ENCODE measurements at places on chromosomes 2 and 18.

- DNase-seq, result no peak
Measured at GRCh38 chr18:22102953-22103646, 66.3 kb upstream of the GATA6 start.

GRCh38 chr2:168667156-168667555, 135.3 kb upstream of the NOSTRIN start:
- DNase-seq, result no peak

DNA sequence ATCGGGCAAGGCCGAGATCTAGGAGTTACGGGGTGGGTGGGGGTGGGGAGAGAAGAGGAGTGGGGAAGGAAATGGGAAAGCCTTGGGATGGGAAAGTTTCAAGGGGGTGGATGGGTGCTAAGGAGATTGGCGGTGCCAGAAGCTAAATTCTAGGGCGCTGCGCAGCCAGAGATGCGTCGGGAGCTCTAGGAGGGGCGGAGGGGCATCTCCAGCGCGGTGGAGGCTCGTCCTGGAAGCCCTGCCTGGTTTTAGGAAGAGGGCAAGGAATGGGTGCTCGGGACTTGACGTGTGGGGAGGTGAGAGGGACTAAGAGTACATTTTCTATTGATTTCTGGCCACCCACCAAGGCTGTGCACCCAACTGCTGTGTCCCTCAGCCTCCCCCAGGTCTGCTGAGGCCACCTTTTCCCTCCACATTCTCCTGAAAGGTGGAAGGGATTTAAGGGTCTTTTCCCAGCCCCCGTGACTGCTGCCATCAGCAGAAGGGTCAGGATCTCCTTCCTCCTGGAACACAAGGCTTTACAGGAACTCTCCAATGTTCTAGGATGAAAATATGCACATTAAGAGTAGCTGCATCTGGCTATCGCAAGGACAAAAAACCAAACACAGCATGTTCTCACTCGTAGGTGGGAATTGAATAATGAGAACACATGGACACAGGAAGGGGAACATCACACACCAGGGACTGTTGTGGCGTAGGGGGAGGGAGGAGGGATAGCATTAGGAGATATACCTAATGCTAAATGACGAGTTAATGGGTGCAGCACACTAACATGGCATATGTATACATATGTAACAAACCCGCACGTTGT, 1.4 kb downstream of the C2orf72 start:
- DNase-seq, result no peak

DNA sequence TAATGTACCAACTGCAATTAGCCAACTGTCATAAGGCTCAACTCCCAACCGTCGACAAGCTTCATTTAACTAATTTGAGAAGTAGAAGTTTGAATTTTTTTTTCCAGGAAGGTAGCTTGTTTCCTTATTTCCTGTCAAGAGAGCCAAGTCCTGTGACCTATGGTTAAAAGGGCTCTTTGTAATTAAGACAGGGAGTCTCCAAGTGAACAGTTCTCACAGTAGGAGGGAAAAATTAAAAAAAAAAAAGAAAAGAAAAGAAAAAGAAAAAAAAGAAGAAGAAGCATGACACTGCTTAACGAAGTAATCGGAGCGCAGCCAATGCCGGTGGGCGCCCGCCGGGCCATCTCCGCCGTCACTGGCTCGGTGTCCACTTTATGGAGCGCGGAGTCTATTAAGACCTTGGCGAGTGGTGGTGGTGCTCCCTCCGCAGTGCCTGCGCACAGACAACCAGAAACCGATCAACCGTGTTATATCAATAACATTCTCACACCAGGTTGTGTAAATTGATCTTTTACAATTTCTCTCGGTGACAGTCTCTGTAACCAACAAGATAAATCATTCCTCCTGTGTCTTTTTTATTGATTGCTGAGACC, 197.2 kb upstream of the POU3F3 start:
- DNase-seq, result no peak

DNA sequence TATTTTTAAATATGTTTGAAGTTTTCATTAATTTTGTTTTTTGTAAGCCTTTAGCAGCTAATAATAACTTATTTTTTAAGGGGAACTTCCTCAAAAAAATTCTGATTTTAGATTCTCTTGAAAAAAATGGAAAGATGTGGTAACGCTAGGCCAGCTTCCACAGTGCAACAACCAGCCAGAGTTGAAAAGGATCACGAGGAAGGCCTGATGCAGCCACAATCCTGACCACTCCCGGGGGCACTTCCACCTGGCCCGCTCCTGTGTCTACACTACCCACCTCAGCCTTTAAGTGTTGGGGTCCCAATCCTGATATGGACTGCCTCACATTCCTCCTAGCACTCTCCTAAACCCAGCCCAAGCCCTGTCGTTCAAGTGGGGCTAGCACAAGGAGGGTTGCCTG, 101.1 kb downstream of the TMEM17 start:
- DNase-seq, result peak; percentile 66

DNA sequence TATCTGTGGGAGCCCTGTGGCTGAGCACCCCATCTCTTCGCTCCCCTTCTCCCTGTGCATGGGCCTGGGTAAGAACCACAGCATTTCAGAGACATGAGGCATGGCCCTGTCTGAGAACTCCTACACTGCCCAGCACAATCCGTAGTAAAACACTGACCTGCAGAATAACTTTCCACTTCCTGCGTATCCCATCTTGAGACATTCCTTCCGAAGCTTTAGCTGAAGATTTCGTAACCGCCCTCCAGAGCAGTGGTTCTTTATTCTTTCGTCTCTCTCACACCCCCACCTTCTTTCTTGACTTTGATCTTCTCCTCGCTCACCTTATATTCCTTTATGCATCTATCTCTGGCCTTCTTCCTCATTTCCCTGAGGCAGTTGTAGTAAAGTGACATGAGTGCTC, 381.1 kb downstream of the HRH4 start:
- DNase-seq, result no peak

DNA sequence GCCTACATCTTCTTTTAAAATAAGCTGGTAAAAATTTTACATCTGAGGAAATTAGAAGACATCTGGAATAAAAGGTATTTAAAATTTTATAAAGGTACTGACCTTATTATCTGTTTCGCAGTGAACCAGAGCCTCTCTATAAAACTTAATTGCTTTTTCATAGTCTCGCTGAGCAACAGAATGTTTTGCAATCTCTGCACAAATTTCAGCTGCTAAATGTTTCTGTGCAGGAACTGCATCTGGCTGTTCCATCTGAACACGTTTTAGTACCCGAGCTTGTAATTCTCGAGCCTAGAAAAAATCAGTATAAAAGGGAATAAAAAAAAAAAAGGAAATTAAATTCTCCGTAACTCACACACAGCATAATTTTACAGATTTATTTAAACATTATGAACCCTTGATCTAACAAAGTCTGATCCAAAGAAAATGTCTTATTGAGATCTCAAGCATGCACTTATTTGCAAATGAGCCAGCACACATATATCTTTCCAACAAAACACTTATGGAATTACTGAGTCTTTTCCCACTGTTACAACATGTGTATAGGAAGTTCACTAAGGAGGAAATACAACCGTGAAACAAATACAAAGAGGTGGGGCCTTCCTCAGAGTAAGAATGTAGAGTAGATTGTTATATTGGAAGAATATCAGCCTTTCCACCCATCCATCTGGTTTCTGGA, 51.8 kb downstream of the TTC21B start:
- DNase-seq, result no peak

DNA sequence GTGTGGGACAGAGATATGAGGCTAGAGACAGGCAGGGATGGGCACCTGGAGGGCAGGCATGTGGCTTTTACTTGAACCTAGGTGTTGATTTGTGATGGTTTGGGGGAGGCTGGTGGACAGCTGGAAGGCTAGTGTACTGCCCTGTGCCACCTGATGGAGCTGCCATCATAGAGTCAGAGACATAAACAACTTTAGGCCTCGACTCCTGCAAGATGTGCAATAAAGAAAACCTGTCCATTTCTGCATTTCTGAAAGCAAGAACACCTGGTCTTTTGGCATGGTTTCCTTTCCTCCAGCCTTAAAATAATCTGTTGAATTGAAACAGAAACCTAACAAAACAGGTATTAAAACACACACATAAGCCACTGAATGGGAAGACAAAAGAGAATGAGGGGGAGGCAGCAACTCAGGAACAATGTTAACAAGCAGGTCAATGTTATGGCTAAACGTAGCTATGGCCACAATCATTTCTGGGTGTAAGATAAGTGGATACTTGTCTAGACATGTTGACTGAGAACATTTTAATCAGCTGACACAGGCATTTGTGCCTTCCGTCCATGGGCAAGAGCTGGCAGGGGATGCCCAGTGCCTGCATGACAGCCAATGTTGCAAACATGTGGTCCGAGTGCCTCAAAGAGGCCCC, 87.8 kb downstream of the KCTD1 start:
- no peak for DNase-seq

GRCh38 chr2:197740200-197740599, 35.0 kb downstream of the MARS2 start:
- no peak for DNase-seq

GRCh38 chr2:28779001-28779400, 27.4 kb downstream of the PPP1CB start:
- no peak for DNase-seq

DNA sequence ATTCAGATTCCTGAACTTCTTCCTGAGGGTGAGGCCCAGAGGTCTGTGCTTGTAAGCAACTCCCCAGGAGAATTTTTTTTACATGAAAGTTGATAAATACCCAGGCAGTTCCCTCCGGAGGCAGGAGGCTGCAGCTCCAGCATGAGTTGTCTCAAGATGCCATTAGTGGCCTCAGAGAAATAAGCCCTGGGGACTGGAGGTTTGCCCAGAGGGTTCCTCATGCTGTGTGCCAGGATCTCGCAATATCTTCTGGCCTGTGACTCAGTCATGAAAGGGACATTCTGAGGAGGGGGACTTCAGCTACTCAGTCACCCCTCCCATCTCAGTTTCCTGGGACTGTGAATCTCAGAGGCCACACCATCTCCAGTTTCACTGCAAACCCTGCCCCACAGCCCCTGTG, 49.9 kb downstream of the LYPD1 start:
- DNase-seq, result no peak

GRCh38 chr18:53991202-53991601, 233.3 kb downstream of the MBD2 start:
- DNase-seq, result no peak

DNA sequence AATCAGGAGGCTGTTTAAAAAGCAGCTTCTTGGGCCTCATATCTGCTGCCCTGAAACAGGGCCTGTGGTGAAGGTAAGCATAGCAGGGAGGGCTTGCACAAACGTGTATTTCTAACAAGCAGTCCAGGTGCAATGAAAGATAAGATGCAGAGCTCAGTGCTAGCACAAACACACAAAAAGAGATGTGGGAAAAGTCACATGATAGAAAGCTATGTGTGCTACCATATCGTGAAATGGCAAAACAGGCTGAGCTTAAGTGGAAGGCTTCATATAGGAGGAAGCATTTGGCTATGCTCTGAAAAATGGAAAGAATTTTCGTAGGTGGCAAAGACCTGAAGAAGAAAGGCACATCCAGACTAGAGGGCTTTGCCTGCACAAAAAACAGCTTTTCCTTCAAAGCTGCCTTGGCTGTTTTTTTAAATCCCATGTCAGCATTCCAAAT, 10.2 kb downstream of the RSAD2 start:
- no peak for DNase-seq

GRCh38 chr18:60981682-60982328, 351.4 kb upstream of the CDH20 start:
- DNase-seq, result no peak

- no peak for DNase-seq
Measured at GRCh38 chr2:101811226-101812015, 113.9 kb downstream of the MAP4K4 start.

DNA sequence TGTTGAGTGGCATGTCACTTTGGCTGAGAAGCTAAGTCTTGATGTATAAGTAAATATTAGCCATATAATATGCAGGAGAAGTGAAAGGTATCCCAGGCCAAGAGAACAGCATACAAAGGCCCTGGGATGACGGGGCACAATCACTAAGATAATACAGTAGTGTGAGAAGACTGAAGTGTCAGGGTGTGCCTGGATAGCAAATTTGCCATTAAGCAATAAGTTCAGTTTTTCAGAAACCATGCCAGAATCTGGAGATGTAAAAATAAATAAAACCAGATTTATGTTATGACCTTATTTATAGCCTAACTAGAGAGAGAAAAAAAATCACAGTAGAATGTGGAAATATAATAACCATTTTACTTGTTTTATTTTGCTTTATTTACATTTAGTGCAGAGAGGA, 1858.7 kb upstream of the CELF4 start:
- DNase-seq, result no peak

- DNase-seq, result peak; percentile 47
Measured at GRCh38 chr2:25926984-25927756, 48.9 kb upstream of the ASXL2 start.

GRCh38 chr2:129723277-129724020, 256.0 kb upstream of the RAB6C start:
- no peak for DNase-seq

- no peak for DNase-seq
Measured at GRCh38 chr2:162473986-162474385, 130.1 kb downstream of the GCA start.

DNA sequence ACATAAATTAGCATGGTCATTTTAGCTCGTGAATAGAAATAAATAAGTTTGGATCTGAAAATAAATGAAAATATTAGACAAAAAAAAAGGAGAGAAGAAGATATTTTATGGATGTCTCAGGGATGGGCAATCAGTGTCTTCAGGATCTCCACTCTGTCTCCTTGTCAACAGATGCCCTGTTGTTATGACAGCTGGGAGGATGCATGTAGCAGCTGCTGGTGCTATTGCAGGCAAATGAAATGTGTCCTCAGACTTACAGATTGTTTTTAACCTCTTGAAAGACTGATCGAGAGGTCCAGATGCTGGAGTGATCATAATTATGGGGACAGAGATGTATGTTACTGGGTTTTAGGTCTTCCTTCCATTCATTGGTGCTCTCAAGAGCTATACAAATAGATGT, 24.7 kb upstream of the ARL4C start:
- no peak for DNase-seq

GRCh38 chr2:241039416-241039815, 41.0 kb downstream of the SNED1 start:
- DNase-seq, result no peak

DNA sequence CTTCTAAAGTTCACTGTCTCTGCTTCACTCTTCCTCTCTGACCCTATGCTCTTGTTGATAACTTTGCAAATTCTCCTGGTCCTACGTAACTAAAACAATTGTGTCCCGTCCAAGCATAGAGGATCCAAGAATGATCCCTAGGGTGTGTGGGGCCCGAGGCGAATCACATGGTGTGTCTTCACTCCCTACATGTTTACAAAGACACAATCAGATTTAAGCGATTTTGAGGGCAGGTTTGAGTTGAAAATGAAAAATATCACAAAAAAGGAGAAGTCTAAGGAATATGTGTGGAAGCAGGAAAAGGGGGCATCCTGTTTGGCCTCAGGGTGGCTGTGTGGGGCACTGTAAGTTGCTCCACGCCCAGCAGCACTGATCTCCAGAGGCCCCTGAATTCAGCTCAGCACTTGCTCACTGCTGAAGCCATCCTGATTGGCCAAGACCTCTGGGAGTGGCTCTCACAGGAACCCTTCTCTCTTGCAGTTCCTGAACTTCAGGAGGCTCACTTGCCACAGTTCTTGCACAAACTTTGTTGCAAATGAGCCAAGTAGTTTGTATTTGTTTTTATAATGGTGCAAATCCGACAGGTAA, 363.6 kb downstream of the ZNF521 start:
- DNase-seq, result no peak
